ENCODE measurements at places on chromosomes 3 and 15. TPM values are rescaled to one million over a fixed set of nuclear protein-coding genes. Genes with fewer than 3 reads are reported as not detected.

MST1R gene
- total RNA-seq: 8.6 TPM

PDCD10 gene
- 57.3 TPM for total RNA-seq

SLCO2A1 gene
- 0.06 TPM for total RNA-seq

FOXL2 gene
- 3.4 TPM for total RNA-seq

ERC2 gene
- total RNA-seq: 0.10 TPM

APOD gene
- total RNA-seq: 0.51 TPM

AQP9 gene
- total RNA-seq: not detected

SUSD5 gene
- 3.8 TPM for total RNA-seq

ASB14 gene
- not detected for total RNA-seq

EIF5A2 gene
- 13.9 TPM for total RNA-seq

PPP1R14D gene
- total RNA-seq: 0.28 TPM

CORO2B gene
- 3.7 TPM for total RNA-seq

DNAH12 gene
- 0.12 TPM for total RNA-seq

PCYT1A gene
- 32.9 TPM for total RNA-seq

DTWD1 gene
- 16.1 TPM for total RNA-seq

RARRES1 gene
- total RNA-seq: 11.0 TPM

TMEM212 gene
- total RNA-seq: not detected

WDR93 gene
- 0.20 TPM for total RNA-seq

OXNAD1 gene
- 10.1 TPM for total RNA-seq

RTP3 gene
- not detected for total RNA-seq

LSAMP gene
- 0.10 TPM for total RNA-seq

GALNT15 gene
- total RNA-seq: not detected

KCNMB3 gene
- 0.91 TPM for total RNA-seq

CIP2A gene
- 19.4 TPM for total RNA-seq

ADAMTS7 gene
- total RNA-seq: 3.4 TPM

CD86 gene
- total RNA-seq: not detected

SERPINI2 gene
- not detected for total RNA-seq

PLCH1 gene
- total RNA-seq: 1.0 TPM

RTF1 gene
- 26.4 TPM for total RNA-seq

SLC27A2 gene
- 24.3 TPM for total RNA-seq

CCR4 gene
- 0.05 TPM for total RNA-seq

COL6A5 gene
- total RNA-seq: not detected

TM4SF1 gene
- total RNA-seq: 2,747 TPM

All from A549 treated with DMSO at 1 μM for 4 hours (cell line).